ENCODE measurements at places on chromosomes 13 and 19.

DNA sequence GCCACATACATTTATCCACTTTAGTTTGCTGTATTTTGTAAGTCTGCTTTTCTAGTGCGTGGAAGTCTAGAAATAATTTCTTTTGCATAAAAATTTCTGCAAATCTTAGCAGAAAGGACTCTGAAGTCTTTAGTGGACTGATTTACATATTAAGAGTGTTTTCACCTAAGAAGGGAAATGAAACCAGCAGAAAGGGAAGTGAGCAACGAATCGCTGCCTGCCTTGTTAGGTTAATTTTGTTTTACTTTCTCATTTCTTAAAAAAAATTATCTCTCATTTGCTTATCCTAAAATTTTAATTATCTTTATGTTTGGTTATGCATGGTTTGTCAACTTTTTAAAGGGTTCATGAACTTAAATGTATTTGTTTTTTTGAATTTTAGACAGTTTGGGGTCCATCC, 767 bp upstream of the GPR18 start:
- no peak for DNase-seq

DNA sequence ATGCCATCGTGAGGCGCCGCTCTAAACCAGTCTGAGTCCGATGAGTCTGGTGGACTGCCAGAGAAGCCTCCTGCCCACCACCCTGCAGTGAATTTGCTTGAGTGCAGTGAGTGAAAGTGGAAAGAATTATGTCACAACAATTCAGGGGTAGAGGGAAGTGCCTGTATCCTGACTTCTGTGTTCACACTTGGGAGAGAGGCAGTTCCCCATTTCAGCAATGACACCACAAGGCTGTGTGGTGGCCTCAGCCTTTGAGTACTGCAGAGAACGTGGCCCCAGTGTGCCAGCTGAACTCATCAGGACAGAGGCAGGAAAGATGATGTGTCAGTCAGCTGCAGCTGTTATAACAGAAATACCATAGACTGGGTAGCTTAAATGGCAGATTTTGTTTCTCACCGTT, 155.6 kb downstream of the COG6 start:
- DNase-seq, result no peak

- DNase-seq, result peak; percentile 96
These were observed at the start of gene ZNF230 for GRCh38 chr19:44002566-44003460. Gene ZNF230, plus strand, starts transcription at chr19:44002957. Its CDS starts 4,122 bp downstream, at chr19:44007079.

- no peak for DNase-seq
These were observed 3.2 kb downstream of the CCNP start for GRCh38 chr19:40223135-40223822.

- peak; percentile 73 for DNase-seq
These were observed 979 bp downstream of the AKAP8 start for GRCh38 chr19:15378534-15379082.

DNA sequence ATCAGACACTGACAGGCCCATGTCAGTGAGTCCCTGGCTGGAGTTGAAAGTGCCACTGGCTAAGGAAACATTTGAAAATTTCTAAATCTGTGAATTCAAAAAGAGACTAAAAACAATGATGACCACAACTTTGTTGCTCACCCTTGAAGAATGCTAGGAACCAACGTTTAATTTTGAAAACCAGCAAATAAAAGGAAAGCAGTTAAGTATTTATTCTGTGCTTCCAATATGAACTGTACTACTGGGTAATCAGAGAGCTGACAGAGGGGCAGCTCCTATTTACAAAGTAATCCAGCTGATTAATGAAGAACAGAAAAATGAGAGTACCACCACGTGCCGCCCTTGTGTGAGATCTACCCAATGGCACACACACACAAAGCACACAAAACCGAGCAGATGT, 44.7 kb upstream of the LATS2 start:
- DNase-seq, result no peak

GRCh38 chr13:31200637-31200971, 829 bp downstream of the B3GLCT start:
- DNase-seq, result peak; percentile 61

GRCh38 chr19:53246498-53246897, 8.2 kb downstream of the ZNF677 start:
- DNase-seq, result no peak

DNA sequence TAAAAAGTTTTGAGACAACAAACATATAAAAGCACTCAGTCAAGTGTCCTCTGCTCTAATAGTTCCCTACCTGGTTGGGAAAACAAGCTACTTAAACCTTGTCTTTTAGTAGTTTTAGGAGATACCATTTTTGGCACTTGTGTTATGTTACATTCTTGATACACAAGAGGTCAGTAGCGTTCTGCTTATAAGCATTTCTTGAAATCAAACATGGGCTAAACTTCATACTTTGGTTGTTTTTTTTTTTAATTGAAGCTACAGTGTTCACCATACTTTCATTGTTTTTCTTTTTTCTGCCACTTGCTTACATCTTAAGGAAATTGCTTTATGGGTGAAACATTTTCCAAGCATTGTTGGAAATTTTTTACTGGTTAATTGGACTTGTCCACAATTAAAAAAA, 12.9 kb downstream of the NHLRC3 start:
- DNase-seq, result peak; percentile 45

DNA sequence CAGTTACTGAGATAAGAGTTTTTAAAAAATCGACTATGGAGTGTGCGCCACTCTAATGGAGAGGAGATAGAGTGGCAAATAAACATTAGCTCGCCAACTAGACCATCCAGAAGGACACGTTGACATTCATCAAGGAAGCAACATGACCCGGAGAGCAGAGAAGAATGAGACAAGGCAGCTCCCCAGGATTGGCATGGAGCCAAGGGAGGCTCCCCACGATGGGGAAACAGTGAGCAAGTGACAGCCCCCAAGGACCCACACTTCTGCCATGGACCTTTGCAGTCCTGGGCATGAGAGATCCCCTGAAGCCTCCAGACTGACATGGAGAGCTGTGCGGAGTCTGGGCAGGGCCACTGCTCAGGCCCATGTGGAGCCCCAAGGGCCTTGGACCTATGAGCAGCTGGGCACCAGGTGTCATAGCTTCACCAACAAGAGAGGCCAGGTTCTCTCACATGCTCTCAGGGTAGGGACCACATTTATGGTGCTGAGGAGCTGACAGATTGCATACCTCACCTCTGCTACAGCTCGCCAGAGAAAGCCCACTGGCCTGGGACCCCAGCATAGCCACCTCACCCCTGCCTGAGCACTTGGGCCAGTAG, 6.7 kb downstream of the SIGLEC6 start:
- DNase-seq, result no peak

- no peak for DNase-seq
These were observed 15.2 kb upstream of the ERCC5 start for GRCh38 chr13:102830646-102831045.

- DNase-seq, result no peak
These were observed 40.4 kb downstream of the LRCH1 start for GRCh38 chr13:46593398-46593797.

DNA sequence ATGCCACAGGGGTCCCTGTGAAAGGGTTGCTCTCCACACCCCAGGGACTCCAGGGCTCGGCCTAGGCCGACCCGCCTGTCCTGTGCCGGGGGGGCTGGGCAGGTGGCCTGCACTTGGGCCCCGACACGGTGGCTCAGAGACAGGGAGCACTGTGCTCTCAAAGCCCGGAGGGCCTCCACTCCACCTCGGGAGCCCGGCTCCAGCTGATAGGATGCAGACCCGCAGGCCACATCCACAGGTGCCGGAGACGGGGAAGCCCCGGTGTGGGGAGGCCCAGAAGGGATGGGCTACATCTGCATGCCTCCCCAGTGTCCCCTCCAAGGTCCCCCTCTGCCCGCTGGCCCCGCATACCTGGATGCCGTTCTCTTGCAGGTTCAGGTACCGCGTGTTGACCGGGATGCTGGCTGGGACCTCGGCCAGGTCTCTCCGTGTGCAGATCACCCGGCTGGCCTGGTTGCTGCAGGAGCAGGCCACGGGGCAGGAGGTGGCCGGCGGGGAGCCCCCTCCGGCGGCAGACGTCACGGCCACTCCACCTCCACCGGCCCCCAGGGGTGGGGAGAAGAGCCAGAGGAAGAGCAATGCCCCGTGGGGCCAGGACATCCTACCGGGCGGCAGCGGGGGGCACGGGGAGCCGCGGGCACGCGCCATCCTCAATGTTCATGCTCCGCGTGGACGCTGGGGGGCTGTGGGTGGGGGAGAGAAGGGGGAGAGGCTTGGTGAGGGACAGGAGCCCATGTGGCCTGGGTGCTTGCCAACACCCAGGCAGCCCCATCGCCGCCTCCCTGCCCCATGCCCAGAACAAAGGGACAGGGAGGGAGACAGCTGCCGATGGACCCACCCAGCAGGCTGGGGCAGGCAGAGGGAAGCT, 19.8 kb downstream of the LRRC4B start:
- DNase-seq, result no peak

DNA sequence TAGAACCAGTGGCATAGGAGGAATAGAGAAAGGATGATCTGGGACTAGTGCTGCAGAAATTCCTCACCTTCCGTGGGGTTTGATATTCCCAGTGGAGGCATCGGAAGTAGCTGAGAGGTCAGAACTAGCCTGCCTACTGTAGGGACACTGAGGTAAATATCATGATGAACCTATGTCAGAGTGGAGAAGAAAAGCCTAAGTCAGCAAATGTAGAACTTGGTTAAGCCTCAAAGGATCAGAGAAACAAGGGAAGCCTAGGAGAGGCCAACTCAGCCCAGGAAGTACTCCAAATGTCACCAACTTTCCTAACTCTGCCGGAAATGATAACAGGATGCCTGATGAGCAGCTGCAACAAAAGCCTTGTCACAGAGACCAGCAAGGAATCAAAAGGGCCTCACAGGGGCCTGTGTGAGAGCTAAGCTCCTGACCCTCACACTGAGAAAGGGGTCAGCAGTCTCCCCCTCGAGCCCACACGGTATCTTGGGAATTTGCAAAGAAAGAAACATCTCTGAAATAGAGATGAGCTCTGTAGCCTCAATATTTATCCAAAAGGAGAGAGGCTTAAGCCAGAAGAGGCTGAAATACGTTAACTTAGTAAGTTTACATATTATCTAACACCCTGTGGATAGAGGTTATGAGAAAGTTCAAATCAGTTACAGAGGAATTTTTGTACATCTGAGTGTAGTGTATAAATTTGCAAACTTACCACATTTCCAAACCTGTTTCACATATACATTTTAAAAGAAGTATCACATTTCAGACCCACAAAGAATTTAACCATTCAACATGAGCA, 1064.3 kb downstream of the DIAPH3 start:
- no peak for DNase-seq

GRCh38 chr13:113766035-113766800, 7.2 kb downstream of the TMEM255B start:
- no peak for DNase-seq

GRCh38 chr19:12364391-12365235, 870 bp downstream of the ZNF442 start:
- no peak for DNase-seq

- DNase-seq, result no peak
These were observed 1070.2 kb downstream of the EFNB2 start for GRCh38 chr13:105465251-105465650.

DNA sequence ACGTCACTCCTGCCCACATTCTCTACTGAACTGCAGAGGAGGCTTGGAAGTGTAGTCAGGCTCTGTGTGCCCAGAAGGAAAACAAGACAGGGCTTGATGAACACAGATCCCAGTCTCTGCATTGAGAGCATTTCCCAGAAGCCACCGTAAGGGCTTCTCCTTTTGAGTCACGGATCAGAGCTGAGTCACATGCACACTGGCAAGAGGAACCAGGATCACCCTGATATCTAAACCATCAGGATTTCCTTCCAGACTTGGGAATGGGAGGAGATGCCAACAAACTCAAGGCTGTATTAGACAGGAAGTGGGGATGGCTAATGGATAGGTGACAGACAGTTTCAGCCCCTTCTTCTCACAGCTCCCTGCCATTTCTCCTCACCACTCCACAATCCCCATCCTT, 17.7 kb upstream of the FBXO17 start:
- peak; percentile 30 for DNase-seq

GRCh38 chr13:88464851-88465250, 793.7 kb downstream of the SLITRK5 start:
- no peak for DNase-seq

GRCh38 chr19:12047868-12048267, 4.9 kb downstream of the ZNF878 start:
- no peak for DNase-seq

- no peak for DNase-seq
These were observed 62.3 kb downstream of the KCTD15 start for GRCh38 chr19:33859016-33859415.

- no peak for DNase-seq
These were observed 26.7 kb downstream of the KCTD15 start for GRCh38 chr19:33823341-33823740.
